Cortex of kidney (tissue), 1 donor: ENCODE measurements at places on chromosomes 4 and X.

GRCh38 chrX:1416965-1417760 is 25.2 kb upstream of the SLC25A6 start:
- no peak for DNase-seq

DNA sequence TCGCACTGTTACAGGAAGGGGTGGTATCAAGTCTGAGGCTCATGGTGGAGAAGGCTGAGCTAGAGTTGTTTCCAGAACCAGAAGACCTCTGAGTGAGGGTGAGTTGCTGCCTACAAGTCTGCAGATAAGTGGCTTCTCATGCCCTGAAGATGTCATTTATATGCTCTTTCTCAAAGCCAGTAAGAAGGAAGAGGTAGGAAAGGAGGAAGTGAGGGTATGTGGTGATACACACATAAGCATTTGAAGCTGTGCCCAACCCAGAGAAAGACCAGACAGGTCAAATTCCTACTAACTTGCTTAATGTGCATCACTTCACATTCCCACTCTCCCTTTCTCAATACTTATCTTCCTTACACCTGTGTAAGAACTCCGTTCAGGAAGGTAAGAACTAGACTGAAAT is at the start of gene PPBP:
Gene PPBP, minus strand, starts transcription at position 130 of the 400 bp plus-strand sequence. Its CDS starts 87 bp downstream, at position 43.
- DNase-seq: no peak

DNA sequence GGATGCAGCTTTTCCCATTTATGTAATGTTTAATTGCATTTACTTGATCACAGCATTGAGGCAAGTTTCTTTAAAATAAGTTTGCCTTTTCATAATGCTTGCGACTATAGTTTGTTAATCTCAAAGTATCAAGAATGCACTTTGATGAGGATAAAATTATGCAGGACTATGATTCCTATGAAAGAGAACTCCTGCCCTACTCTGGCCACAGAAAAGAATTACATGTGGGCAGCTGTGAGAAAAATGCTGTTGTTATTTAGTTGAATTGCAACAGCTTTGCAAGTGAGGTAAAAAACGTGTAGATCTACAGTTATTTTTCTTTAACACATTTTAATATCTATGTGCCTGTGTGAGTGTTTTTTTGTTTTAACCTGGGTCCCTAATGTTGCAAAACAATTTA is 12.5 kb upstream of the OSTC start:
- DNase-seq: no peak

- no peak for DNase-seq
Measured at GRCh38 chr4:181166742-181167399, 1076.3 kb upstream of the TENM3 start.

DNA sequence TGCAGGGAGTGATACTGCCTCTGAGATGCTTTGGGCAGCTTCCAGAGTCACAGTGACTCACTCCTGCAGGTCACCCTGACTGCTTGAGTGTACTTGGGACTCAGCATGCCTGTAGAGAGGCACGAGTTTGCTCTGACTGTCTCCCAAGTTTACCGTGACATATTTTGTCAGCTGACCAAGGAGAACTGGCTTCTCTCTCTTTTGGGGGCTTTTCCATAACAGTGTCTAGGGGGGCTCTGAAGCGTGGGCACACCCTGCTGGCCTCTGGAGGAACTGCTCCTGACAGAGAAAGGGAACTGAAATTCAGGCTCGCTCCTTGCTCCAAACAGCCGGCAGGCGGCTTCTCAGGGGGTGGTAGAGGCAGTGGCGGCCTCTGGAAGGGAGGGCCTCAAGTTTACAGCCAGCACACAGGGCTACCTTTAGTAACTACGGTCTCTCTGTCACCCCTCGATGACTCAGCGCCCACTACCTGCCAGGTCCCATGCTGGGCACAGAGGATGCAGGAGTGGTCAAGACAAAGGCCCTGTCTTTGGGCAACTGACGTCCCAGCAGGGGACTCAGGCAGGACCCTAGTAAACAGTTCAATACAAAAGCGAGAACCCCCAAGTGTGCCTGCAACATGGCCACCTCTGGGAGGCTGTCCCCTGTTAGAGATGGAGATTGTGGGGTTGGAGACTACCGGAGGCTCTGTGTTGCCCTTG is 17.8 kb downstream of the ZNF185 start:
- no peak for DNase-seq

DNA sequence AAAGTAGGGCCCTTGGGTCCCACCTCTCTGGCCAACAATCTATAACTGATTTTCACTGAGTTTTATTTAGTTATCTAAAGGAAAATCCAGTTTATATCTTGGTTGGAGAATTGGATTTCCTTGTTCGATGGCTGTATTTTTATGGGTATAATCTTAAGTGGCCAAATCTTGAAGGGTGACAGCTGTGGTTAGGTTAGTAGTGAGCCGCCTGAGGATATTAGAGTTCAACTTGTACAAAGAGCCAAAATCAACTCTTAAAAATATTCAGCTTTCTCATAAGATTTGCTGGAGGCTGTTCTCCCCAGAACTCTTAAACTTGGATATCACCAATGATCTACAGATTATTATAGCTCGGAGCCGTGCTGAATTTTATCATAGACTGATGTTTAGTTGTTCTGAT is 54.6 kb upstream of the UNC5C start:
- no peak for DNase-seq

DNA sequence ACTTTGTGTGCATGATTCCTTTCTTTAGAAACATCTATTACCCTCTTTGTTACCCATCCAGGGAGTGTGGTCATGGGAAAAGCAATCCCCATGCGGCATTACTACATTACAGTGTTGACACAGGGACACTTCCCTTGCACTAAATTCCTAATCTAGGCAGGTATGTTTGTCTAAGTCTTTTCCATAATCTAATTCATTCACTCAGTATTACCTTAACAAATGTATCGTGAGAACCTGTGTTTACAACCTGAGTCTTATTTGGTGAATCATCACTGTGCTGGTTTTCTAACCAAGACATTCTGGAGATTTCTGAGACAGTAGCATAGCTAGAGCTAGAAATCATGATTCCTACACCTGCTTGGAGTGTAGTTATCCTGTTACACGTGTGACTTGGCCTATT is 326.8 kb downstream of the BMPR1B start:
- no peak for DNase-seq

GRCh38 chr4:176540814-176541213 is 221.0 kb downstream of the SPCS3 start:
- no peak for DNase-seq

DNA sequence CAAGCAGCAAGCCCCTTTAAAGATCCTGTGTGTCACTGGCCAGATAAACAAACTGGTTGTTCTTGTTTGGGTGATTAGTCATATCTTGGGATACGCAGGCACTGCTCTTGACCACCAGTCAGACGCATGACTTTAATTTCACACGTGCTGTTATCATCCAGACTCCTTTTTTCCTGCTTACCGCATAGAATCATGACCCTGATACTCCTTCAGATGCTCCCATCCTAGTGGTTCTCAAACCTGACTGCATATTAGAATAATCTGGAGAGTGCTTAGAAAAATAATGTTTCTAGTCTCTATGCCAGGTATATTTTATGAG is 78.8 kb downstream of the CLDN22 start:
- no peak for DNase-seq

DNA sequence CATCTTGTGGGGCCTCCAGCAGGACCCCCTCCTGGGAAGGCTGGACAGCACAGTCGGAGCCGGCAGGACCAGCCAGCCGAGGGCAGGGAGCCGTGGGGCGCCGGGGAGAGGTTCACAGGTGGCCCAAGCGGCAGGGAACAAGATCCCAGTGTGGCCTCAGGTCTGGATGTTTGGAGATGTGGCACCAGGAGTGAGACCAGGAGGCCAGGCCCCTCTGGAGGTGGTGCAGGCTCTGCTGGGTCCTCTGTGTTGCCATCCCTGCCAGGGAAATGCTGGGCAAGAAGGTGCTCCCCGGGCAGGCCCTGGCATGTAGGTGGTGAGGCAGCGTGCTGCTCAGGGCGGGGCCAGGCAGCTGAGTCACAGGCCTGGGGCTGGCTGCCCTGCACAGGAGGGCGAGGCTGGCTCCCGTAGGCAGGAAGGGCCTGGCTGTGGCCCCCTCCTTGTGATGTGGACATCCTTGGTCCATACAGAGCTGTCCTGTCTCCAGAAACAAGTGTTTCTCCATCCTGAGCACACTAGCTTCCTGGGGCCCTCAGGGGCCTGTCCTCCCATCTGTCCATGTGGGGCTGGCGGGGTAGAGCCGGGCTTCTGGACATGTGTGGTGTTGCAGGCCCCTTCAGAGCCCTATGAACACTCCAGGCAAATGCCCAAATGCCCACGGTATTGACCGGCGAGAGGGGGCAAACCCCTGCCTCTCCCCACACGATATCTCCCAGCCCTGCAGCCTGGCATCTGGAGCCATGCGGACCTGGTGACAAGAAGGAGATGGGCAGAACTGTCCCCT is 4.8 kb upstream of the HGFAC start:
- DNase-seq: no peak

- no peak for DNase-seq
Measured at GRCh38 chr4:123470640-123471039, 74.0 kb downstream of the SPRY1 start.

DNA sequence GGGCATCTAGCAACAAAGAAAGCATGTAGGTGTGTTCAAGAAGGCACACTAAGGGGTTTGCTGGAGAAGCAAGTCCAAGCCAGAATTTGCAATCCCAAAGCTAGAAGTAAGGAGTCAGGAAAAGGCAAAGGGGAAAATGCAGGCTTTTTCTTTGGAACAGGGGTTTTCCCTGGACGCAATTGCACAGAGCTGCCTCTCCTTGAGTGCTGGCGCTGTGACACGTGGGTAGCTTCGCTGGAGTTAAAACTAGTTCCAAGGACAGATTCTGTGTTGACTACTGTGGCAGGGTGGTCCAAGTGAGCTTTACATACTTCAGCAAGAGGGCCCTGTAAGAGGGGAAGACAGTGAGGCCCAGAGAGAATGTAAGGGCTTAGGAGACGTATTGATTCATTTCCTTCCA is 277.1 kb downstream of the ADGRA3 start:
- DNase-seq: no peak
